ENCODE measurements at places on chromosomes 3 and 15.
A peak's percentile ranks its signal among the peaks of the same experiment; 100 is the strongest.

DNA sequence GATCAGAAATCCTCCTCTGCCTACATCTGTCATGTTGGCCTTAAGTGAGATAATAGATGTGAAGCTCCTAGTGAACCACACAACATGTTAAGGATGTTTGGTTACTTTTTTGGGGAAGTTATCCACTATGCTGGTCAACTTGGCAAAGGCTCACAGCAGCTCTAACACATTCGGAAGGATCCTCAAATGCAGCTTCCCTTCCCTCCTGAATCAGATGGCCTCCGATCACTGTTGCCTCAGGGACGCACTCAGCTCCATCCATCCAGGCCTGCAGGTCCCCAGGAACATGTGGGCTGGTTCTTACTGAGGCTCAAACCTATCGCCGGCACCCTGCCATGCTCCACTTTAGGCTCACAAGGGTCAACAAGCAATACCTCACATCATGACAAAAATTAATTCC lies 67.9 kb downstream of the CORO2B start:
- no peak for DNase-seq

- no peak for DNase-seq
These were observed 311.1 kb upstream of the THBS1 start for GRCh38 chr15:39269821-39270220.

DNA sequence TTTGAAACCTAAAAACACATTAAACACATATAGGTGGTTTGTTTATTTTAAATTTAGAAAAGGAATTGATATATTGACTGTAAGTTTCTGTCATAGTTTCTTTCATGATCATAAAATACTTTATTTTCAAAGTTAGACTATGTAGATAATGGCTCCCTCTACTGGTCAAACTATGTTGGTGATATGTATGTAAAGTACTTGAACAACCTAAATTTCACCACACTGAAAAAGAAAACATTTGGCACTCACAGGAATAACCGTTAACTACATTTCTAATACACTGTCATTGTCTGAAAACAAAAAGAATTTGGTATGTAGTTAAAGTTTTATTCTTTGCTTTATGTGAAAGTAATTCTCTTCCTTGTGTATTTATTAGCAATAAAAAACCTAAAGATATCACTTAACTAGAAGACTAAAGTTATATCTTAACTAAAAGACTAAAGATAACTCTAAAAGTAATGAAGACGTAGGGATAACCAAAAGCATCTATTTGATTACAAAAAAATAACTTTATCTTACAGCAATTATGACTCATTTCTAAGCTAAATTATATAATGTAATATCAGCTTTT lies 427.5 kb downstream of the VGLL3 start:
- peak; percentile 30 for DNase-seq

DNA sequence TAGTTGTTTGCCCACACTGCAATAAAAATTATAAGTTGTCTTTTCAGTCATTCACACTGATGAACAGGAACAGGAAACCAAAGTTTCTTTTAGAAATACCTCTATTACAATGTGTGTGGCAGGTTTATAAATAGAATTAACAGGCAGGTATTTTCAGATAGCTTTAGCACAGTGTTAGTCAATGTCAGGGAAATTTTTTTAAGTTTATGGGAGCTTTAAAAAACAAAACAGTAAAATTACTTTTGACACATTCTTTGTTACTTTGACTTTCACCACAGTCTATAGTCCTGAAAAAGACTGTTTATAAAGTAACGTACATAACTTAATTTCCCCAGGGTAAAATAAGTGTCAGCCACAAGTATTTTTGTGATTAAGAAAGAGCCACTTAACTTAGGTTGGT lies 38.1 kb downstream of the SERPINI1 start:
- no peak for DNase-seq

- no peak for DNase-seq
These were observed 3.6 kb downstream of the ZBTB38 start for GRCh38 chr3:141371882-141372281.

All from fibroblast of skin of right biceps (primary cell).